Right cardiac atrium (tissue), 5 donors: ENCODE measurements at places on chromosomes 12 and 14. TPM values are rescaled to one million over a fixed set of nuclear protein-coding genes. Genes with fewer than 3 reads are reported as not detected.

CDCA4 gene
- total RNA-seq = 3.9 TPM

USP44 gene
- 2.7 TPM for total RNA-seq

ADAM20 gene
- total RNA-seq = 0.50 TPM

ADCY4 gene
- 24.1 TPM for total RNA-seq

DNA sequence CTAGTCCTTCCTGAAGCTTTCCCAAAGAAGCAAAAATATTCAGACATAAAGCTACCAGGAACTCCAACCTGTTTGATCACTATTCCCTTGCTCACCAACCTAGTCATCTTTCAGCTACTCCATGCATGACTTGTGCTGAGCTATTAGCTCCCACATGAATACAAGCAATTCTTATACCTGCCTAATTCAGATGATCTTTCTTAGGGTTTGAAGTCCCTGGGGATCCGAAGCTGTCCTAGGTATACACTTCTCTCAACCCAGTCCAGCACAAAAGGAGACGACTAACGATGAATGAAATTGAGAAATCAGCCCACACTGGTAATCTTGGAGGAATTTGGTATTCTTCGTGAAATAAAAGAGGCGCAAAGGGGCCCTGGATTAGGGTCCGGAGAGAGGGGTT lies 631 bp upstream of the PTGR2 start:
- no peak for DNase-seq

- DNase-seq = no peak
Measured at GRCh38 chr12:53594897-53595615, 31.1 kb downstream of the ATF7 start.

GRCh38 chr12:19430988-19431387 lies 8.3 kb upstream of the AEBP2 start:
- no peak for DNase-seq

- DNase-seq = no peak
Measured at GRCh38 chr14:82759656-82760055, 1226.0 kb upstream of the SEL1L start.

DNA sequence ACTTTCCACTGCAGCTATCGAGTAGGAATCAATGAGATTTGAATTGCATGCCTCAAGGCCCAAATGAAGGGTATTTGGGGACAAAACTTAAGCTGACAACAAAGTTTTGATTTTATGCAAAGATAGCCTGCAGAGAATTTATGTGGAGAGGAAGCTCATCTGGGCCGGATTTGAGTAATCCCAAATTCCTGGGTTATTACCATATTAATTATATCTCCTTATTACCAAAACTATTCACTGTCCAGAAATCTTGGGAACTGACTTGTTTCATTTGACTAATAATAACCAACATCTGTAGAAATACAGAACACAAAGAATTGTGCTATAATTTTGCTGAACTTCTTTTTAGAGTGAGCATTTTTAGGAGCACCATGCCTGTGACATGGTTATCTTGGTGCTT lies 70.4 kb downstream of the KITLG start:
- no peak for DNase-seq
